ENCODE measurements at places on chromosomes 12 and 14. TPM values are rescaled to one million over a fixed set of nuclear protein-coding genes. Genes with fewer than 3 reads are reported as not detected.

PUS7L gene
- total RNA-seq = 3.5 TPM

PWP1 gene
- total RNA-seq = 92.3 TPM

SLC24A4 gene
- total RNA-seq = 0.40 TPM

TRAF3 gene
- 18.1 TPM for total RNA-seq

KLRD1 gene
- not detected for total RNA-seq

OR6C2 gene
- not detected for total RNA-seq

PPP1R1A gene
- total RNA-seq = 0.14 TPM

REC8 gene
- total RNA-seq = 3.3 TPM

PITPNM2 gene
- total RNA-seq = 14.9 TPM

ZNF384 gene
- total RNA-seq = 55.3 TPM

KRT73 gene
- not detected for total RNA-seq

CDCA3 gene
- total RNA-seq = 80.0 TPM

SAV1 gene
- 31.0 TPM for total RNA-seq

ANO2 gene
- total RNA-seq = 0.21 TPM

CSRP2 gene
- 21.8 TPM for total RNA-seq

MYF6 gene
- not detected for total RNA-seq

SPRYD3 gene
- 38.2 TPM for total RNA-seq

ASCL1 gene
- total RNA-seq = not detected

NDRG2 gene
- total RNA-seq = 2.8 TPM

IFI27 gene
- 1.4 TPM for total RNA-seq

GYS2 gene
- total RNA-seq = not detected

SIRT4 gene
- total RNA-seq = 0.71 TPM

ZNF10 gene
- total RNA-seq = 1.3 TPM

RD3L gene
- not detected for total RNA-seq

CD163L1 gene
- total RNA-seq = 0.53 TPM

CD163 gene
- total RNA-seq = 0.06 TPM

FOXN4 gene
- 0.04 TPM for total RNA-seq

ATF7IP gene
- 4.1 TPM for total RNA-seq

KIF26A gene
- total RNA-seq = 3.8 TPM

AP1G2 gene
- total RNA-seq = 41.1 TPM

SLC25A21 gene
- 0.98 TPM for total RNA-seq

OTUB2 gene
- total RNA-seq = 2.7 TPM

HSPB8 gene
- total RNA-seq = 21.9 TPM

CEBPE gene
- total RNA-seq = not detected

KLHL28 gene
- total RNA-seq = 6.2 TPM

RERG gene
- 0.26 TPM for total RNA-seq

TBX5 gene
- total RNA-seq = not detected

SPTB gene
- 1.5 TPM for total RNA-seq

GSC gene
- 0.33 TPM for total RNA-seq

KIF21A gene
- 18.7 TPM for total RNA-seq

GLIPR1 gene
- 28.5 TPM for total RNA-seq

CLEC12A gene
- not detected for total RNA-seq

PPP1R12A gene
- 20.3 TPM for total RNA-seq

ALX1 gene
- 4.6 TPM for total RNA-seq

TSPAN19 gene
- total RNA-seq = not detected

PLBD1 gene
- total RNA-seq = 4.6 TPM

SOX5 gene
- total RNA-seq = not detected

CD27 gene
- total RNA-seq = not detected

CPNE6 gene
- not detected for total RNA-seq
